ENCODE measurements at places on chromosomes 7 and 10. TPM values are rescaled to one million over a fixed set of nuclear protein-coding genes. Genes with fewer than 3 reads are reported as not detected.

DNA sequence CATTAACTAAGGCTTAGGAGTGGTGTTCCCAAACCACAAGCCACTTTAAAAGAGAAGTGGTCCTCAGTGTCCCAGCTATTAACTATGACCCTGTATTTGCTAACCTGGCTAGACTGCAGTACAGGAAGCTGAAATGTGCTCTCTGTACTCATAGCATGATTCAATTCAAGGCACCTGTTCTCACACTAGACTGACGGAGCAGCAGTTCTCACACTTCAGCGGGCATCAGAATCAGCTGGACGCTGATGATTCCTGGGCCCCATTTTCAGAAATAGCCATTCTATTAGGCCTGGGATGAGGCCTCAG, 24.5 kb upstream of the MSRB2 start:
- no peak for DNase-seq

DNA sequence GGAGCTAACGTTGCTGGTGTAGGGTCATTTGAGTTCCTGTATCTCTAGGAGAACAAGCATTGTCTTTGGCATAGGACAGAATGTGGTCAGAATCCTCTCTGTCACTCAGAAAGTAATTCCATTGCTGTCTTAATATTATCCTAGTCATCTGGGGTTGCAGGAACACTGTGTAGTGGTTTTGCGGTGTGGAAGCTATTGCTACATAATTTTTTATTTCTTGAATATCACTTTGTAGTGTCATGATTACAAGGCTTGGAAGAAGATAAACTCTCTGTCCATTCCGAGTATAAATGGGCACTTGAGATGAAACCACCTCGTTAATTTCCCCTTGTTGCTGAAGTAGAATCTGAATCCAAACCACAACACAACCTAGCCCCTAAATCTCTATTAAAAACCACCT, 919.2 kb downstream of the LRMDA start:
- DNase-seq = no peak

DNA sequence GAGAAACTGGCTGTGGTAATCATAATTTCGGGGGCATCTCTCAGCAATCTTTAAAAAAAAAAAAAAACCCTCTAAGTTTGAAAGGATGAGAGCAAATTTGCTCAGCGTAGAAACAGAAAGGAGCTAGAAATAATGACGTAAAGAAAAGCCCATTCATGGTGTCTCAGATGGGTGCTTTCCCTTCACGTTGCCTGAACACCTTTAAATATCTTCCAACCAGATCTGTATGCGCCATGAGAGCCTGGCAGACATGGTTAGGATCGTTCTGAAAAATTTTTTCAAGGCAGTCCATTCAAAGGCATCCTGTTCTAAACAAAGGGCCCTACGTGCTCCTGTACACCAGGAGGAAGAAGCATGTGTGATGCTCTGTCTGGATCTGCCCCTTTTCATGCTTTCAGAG, 141.2 kb upstream of the C1QL3 start:
- no peak for DNase-seq

GRCh38 chr10:44417761-44418160, 32.9 kb upstream of the CXCL12 start:
- no peak for DNase-seq

DNA sequence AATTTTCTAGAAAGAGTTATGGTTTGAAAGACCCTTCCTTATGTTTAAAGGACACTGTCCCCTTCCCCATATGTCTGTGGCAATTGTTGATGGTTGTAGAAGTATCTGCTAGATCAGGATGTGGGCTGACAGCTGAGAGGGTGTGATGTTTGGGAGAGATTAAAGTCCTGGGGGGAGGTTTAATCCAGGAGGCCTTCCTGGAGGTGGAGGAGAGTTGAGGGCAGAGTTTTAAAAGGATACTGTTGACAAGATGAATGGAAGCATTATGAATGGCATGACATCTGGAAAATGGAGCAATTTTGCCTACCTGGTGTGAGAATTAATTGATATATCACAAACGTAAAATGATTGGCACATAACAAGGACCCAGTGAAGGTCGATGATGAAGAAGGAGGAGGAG, 32.9 kb upstream of the SMC3 start:
- DNase-seq = no peak

DNA sequence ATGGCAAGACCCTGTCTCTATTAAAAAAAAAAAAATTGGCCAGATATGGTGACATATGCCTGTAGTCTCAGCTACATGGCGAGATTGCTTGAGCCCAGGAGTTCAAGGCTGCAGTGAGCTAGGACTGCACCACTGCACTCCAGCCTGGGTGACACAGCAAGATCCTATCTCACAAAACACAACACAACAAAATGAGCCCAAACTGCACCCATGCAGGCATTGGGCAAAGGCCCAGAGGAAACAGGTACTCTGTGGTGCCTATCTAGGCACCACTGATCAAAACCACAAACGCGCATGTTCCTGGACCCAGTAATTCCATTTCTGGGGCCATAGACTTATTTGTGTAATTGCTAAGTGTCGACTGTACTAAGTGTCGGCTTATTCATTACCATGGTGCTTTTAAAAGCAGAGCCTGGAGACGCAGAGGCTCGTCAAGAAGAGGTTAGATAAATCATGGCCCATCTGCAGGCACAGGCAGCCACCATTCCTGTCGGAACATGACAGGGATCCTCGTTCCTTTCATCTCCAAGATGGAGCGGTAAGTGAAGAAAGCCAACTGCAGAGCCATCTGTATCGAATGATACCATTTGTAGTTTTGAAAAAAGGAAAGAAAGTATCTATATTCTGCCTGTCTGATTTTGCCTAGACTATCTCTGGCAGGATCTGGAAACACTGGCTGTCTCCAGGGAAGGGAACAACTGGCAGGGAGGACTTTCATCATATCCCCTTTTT, 160.4 kb upstream of the RHEB start:
- DNase-seq = peak; percentile 37

GRCh38 chr7:151793531-151793951, 83.4 kb downstream of the PRKAG2 start:
- DNase-seq = peak; percentile 74

DNA sequence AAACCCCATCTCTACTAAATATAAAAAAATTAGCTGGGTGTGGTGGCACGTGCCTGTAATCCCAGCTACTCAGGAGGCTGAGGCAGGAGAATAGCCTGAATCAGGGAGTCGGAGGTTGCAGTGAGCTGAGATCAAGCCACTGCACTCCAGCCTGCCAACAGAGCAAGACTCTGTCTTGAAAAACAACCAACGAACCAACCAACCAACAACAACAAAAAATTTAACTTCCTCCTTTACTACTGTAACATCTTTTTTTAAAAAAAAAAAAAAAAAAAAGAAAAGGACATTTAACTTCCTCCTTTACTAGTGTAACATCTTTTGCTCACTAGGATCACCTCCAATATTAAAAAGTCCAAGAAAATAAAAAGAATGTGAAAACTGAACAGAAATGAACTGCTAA, 92.3 kb upstream of the TMEM168 start:
- no peak for DNase-seq

DNA sequence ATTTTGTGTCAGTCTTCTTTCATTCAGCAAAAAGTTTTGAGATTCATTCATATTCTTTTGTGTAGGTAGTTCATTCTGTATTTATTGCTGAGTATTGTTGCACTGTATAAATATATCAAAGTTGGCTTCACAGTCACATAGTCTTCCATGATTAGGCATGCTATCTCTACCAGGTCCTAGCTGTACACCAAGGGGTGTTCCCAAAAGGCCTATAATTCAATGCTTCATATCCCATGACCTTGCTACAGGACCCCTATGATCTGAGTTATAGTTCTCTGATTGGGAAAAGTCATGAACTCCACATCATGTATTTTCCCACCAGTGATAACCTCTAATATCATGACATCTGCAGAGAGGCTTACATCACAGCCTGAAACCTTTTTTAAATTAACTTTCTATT, 47.3 kb upstream of the MAGI2 start:
- DNase-seq = no peak

GRCh38 chr10:78972160-78972946, 96.4 kb upstream of the ZMIZ1 start:
- DNase-seq = peak; percentile 91

DNA sequence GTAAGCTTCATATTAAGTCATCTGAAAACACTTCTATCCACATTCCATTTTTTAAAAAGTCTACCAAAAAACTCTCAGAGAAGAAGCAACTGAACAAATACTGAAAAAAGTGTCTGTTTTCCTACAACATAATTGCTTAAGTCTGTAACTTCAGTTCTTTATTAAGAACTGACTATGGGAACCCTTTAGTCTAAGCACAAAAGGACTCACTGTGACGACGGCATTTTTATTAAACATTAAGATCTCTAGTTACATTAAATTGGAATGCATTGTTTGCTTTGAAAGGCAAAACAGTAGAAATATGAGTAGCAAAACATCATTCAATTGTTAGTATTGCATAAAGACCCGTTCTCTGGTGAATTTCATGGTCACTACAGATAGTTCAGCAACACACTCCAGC, 5.8 kb upstream of the FAM3C start:
- DNase-seq = no peak

The PRKCQ gene
- 0.23 TPM for polyA plus RNA-seq

The VSTM4 gene
- 3.3 TPM for polyA plus RNA-seq

The VAX1 gene
- not detected for polyA plus RNA-seq

The CYP3A7 gene
- 0.46 TPM for polyA plus RNA-seq

All from sigmoid colon (tissue), 7 donors.